ENCODE measurements at places on chromosomes 7 and 10.

- DNase-seq, result no peak
Measured at GRCh38 chr7:56121440-56121839, 5.2 kb upstream of the NUPR2 start.

- DNase-seq, result no peak
Measured at GRCh38 chr7:80749270-80749669, 110.8 kb downstream of the CD36 start.

- no peak for DNase-seq
Measured at GRCh38 chr7:139094596-139094995, 14.9 kb downstream of the ZC3HAV1 start.

- no peak for DNase-seq
Measured at GRCh38 chr7:114554781-114555537, 140.3 kb downstream of the FOXP2 start.

GRCh38 chr7:130069179-130069977 lies 956 bp upstream of the KLHDC10 start:
- no peak for DNase-seq

- no peak for DNase-seq
Measured at GRCh38 chr7:68321076-68321639, 1277.1 kb upstream of the AUTS2 start.

- no peak for DNase-seq
Measured at GRCh38 chr7:115585015-115585718, 445.4 kb downstream of the TFEC start.

GRCh38 chr10:83607959-83608745 lies 531.2 kb upstream of the GHITM start:
- DNase-seq, result peak; percentile 22

DNA sequence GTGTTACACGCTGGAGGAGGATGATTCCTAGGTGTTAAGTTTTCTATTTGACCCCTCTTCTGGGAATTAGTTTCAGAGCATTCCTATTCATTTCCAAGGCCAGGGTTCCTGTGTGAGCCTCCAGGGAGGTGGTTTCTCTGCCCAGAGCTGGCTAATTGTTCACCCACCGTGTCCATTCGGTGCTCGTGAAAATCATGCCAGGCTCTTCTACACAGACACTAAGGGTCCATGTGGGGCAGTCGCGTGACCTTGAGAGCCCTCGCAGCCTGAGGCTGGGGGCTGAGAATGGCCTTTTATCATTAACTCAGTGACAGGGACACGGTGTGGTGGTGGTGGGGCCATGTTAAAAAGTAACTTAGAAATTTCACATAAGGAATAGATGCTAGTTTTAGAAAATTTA lies 83.7 kb downstream of the EMX2 start:
- DNase-seq, result no peak

- DNase-seq, result peak; percentile 42
Measured at GRCh38 chr10:95289003-95289920, 1.5 kb downstream of the PDLIM1 start.

DNA sequence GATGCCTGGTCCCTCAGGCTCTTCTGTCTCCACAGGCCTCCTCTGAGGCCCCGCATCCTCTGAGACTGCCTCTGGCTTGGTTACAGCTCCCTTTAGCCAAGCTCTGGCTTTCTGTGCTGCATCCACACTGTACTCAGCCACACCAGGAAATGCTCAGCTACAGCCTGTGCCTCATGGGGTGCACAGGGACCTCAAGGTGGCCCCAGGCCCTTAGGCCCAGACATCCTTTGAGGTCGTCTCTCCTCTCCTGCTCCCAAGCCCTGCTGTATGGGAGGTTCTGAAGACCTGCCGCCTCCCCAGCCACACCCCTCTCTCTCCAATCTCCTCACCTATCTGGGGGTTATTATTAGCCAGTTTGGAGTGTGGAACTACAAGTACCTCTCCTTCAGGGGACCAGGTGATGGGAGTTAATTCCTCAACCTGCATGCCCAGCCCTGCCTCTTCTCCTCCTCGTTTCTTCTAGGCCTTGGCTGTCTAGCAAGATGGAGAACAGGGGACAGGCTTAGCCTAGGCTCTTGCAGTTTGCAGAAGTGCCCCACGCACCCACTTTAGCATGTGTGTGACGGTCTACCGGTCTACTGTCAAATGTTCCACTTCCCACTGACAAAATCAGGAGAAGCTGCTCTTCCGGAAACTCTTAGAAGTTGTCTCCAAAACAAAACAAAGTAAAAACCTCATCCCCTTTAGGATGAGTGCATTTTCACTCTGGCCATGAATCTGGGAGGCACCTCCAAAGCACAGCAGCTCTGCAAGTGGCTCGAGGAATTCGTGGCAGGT lies 64.0 kb upstream of the WAC start:
- DNase-seq, result no peak

DNA sequence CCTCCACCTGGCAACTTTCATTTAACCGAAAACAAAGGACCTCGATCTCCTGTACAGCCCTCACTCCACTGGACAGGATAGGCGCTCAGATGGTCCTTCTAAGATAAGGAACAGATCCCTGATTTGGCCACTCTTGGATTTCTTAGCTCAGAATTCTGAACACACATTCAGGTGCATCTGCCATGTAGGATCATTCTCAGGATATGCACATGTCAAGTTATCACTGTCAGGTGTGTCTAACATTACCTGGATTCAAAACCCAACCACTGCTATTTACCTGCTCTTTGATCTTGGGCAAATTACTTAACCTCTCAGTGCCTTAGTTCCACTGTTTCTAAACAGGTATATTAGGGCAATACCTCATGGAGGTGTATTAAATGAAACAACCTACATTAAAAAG lies 12.2 kb upstream of the ADD3 start:
- DNase-seq, result no peak

- no peak for DNase-seq
Measured at GRCh38 chr10:60130130-60130579, 223.8 kb upstream of the CCDC6 start.

DNA sequence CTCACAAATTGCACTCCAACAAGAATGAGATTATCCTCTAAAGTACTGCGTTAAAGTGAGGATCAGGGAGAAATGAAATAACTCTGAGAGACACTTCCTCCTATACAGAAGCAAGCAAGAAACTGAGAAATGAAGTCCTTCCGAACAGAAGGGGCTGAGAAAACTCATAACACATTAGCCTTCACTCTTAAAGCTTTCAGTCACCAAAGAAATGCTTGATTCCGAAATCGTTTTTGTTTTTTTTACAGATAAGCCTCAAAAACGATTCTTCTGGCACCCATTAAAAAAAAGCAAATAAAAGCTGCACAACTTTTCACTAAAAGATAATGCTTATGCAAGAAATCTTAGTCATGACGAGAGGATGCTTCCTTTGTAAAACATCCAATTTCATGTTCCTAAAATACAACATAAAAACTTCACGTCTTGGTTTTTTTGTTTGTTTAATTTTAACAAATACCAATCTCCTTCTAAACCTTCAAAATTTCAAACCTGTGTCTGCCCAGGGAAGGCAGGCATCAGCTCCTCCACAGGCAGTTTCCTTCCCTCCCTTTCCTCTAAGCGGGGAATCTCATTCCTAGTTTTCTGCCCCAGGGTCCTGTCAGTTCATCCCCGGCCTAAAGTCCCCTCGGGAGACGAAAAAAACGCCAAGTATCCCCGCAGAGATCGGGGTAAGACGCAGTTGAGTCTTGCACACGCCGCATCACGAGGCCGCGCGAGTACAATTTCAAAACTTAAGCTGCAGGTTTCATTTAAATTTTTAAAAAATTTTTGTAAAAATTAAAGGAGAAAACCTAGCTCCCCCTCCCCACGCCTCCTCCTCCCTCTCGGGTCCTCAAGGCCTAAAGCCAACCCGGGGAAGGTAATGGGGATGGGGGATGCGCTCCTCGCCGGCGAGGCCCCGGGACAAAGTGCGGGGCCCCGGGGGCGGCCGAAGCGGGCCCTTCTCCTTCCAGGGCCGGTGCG lies 1.1 kb downstream of the BAZ1B start:
- DNase-seq, result peak; percentile 10

GRCh38 chr10:76302961-76303630 lies 871.7 kb downstream of the LRMDA start:
- DNase-seq, result no peak

DNA sequence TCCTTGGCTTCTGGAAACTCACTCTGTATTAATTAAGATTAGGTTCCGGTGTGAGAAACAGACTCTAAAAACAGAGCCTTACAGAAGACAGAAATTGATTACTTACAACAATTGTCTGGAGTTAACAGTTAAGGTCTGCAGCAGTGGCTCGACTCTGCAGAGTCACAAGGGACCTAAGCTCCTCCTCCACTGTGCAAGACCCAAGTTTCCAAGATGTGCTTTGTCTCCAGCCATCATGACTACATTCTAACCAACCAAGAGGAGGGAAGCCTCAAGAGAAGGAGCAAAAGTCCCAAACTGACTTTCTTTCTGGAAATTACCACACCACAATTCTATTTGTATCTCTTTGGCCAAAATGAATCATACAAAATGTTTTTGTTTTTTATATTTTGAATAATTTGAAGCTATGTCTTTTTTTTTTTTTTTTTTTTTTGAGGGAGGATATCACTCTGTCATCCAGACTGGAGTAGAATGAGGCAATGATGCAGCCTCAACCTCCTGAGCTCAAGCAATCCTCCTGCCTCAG lies 14.2 kb upstream of the ODAD2 start:
- no peak for DNase-seq

GRCh38 chr10:77506517-77507200 lies 130.9 kb downstream of the KCNMA1 start:
- DNase-seq, result peak; percentile 35

DNA sequence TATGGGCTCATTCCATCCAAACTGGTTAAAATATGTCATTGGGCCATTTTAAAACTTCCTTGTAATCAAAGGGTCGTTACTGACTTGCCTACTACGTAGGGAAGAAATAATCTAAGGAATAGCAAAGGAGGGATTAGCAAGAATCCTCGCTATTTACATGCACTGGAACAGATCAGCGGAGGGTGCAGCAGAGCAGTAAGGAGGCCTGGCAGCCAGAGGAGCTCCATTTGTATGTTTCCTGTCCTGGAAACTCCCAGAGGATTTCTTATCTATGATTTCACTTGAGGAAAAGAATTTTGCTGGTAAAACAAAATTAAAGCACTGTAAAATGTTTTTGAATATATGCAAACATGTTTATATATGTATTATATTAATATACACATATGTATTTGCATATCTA lies 107.3 kb downstream of the TPK1 start:
- no peak for DNase-seq

All from HFFc6 (cell line).